ENCODE measurements at places on chromosomes 3 and 15.
A peak's percentile ranks its signal among the peaks of the same experiment; 100 is the strongest.

GRCh38 chr15:90214553-90215196 is 13.5 kb downstream of the SEMA4B start:
- no peak for DNase-seq

DNA sequence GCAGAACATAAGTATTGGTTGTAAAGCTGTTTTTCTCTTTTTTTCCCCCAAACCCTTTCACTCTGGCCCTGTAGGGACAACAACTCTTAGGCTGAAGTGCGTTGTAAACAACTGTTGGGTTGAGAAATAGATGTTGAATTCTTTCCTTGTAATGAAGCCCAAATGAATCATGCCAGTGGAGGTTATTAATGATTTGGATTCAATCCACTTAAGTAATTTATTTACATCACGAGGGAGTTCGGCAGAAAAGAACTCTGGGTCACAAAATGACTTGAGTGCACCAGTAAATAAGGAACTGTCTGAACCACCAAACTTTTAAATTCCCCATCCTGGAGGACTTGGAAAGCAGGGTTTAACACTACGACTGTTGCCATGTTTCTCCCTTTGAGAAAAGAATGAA is 218.9 kb downstream of the PDZRN3 start:
- DNase-seq, result no peak

DNA sequence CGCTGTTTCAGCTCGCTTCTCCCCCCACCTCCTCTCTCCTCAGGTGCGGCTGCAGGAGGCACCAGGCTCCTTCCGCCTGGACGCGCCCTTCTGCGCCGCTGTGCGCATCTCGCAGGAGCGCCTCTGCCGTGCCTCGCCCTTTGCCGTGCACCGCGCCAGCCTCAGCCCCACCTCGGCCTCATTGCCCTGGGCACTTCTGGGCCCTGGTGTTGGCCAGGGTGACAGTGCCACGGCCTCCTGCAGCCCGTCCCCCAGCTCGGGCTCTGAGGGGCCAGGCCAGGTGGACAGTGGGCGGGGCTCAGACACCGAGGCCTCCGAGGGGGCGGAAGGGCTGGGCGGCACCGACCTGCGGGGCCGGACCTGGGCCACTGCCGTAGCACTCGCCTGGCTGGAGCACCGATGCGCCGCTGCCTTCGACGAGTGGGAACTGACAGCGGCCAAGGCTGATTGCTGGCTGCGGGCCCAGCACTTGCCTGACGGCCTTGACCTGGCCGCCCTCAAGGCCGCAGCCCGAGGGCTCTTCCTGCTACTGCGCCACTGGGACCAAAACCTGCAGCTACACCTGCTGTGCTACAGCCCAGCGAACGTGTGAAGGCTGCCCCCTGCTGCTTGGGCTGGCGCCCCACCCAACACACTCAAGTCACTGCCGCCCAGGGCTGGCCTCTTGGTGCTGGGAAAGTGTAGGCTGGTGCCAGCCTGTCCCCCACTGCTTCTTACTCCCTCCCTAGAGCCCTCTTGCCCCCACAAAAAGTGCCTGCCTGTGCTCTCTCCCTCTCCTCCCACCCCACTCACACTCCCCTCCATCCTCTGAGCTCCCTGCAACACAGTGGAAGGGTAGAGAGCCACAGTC is 7.1 kb downstream of the ALG3 start:
- peak; percentile 63 for DNase-seq

GRCh38 chr15:82124331-82125263 is 78.8 kb upstream of the MEX3B start:
- no peak for DNase-seq

- peak; percentile 82 for DNase-seq
Observed at GRCh38 chr3:68876112-68876713, 56.1 kb downstream of the TAFA4 start.

- no peak for DNase-seq
Observed at GRCh38 chr3:4856564-4856963, 122.7 kb upstream of the BHLHE40 start.

DNA sequence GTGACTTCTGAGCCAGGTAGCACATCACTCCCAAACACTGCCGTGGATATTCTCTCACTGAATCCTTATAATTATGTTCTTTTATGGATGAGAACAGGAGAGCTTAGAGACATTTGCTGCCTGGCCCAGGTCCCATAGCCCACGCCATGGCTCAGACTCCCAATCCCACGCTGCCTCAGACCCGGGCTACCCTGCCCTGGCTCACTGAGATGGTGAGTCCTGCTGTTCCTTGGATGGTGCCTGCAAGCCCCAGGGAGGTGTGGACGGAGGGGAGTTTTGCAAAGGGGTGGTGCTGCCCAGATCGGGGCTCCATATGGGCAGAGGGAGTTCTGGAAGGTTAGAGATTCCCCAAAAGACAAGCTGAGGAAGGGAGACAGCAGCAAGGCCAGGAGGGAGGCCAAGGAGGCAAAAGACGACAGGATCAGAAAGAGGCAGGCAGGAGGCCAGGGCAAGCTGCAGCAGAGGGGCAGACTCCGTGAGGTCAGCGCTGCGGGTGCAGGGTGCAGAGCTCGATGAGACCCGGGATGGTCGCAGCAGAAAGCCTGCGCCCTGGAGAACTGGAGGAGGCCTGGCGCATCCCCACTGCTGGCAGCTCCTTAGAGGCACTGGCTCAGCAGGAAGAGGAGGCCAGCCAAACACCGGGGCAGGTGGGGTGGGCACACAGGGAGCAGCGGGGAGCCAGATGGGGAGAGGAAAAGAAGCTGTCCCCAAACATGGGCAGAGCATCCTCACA is 95.7 kb upstream of the ALDH1A3 start:
- no peak for DNase-seq
